NCI-H1694 (cell line): ENCODE measurements at places on chromosomes 6 and 20.

- no peak for DNase-seq
Measured at GRCh38 chr6:13251242-13251641, 77.1 kb downstream of the TBC1D7 start.

- no peak for DNase-seq
Measured at GRCh38 chr6:99165838-99166237, 183.6 kb downstream of the FAXC start.

DNA sequence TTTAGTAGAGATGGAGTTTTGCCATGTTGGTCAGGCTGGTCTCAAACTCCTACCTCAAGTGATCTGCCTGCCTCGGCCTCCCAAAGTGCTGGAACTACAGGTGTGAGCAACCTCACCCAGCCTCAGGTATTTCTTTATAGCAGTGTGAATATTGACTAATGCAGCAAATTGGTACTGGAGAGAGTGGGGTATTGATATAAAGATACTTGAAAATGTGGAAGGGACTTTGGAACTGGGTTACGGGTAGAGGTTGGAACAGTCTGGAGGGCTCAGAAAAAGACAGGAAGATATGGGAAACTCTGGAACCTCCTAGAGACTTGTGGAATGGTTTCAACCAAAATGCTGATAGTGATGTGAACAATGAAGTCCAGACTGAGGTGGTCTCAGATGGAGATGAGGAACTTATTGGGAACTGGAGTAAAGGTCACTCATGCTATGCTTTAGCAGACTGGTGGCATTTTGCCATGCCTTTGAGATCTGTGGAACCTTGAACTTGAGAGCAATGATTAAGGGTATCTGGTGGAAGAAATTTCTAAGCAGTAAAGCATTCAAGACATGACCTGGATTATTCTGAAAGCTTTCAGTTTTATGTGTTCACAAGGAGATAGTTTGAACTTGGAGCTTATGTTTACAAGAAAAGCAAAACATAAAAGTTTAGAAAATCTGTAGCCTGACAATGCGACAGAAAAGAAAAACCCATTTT lies 127.2 kb downstream of the DTNBP1 start:
- DNase-seq: no peak

DNA sequence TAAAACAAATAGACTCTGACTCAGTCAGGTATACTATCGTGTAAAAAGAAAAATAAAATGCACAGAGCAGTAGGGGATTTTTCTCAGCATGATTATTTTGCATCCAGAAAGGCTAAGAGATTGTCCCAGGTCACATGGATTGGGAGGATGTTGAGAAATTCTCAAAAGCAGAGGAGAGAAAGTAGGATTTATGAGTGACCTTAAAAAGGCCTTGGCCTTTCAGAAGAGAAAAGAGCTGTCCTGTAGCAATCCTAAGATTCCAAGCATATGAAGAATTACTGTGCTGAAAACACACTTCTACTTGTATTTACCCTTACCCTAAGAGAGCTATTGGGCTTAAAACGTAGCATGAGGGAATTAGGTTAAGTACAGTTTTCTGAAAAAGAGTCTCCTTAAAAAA lies 149.7 kb upstream of the ENPP5 start:
- DNase-seq: no peak

GRCh38 chr6:141451511-141452353 lies 681.0 kb upstream of the GJE1 start:
- no peak for DNase-seq

DNA sequence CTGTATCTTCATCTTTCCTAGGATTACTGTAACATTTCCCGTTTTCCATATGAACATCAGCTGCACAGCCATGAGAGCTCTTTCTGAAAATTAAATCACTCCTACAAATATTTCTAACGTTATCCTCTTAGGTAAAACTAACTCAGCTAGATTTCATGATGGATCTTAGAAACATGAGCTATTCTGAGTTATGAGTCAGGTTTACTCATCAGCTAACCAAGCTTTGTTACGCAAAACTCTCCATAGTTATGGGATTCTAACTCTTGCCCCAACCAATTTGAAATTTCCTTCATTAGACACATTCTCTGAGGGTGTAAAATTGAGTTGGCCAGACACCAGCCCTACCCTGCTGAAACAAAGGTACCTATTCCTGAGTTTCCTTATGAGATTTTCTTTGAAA lies 14.0 kb downstream of the DEFB110 start:
- no peak for DNase-seq

DNA sequence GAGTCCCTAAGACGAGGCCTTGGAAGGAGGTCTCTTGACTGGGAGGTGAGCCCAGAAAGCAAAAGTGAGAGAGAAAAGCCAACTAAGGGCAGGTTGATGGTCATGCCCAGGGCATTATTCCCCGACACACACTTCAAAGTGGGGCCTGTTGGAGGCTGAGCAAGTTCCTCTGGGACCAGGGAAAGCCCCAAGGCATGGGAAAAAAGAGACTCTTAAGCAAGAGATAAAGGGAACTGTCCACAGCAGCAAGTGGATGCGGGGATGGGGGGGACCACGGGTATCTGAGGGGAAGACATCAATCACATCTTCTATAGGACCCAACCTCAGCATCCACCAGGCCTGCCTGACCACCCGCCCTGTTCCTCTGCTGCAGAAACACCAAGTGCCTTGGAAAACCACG lies 119.9 kb upstream of the MAFB start:
- DNase-seq: no peak

DNA sequence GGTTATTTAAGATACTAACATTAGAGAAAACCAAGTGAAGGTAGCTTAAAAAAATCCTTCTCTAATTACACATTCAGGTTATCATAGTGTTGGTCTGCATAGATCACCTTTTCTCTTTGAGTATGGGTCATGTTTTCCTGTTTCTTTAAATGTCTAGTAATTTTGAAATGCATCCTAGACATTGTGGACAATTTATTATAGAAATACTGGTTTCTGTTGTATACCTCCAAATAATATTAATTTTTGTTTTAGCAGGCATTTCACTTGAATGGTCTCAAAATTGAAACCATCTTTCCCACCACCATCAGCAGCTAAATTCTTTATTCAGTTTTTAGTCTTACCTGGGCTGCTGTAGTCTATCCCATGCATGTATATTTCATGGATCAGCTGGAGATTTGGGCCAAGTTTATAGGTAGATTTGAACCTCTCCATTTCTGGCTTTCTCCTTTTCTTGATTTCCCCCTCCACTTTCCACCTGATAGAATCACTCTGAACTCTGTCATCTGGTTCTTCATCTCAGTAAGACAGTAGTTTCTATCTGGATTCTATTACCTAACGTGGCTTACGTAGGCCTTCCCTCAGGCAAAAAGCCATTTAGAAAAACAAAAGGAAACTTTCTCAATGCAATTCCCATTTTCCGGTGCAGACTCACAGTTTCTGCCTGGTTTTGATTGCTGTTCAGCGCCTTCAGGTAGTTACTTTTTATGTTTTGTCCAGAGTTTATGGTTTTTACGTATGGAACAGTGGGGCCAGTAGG lies 52.3 kb downstream of the ZFAND3 start:
- no peak for DNase-seq

DNA sequence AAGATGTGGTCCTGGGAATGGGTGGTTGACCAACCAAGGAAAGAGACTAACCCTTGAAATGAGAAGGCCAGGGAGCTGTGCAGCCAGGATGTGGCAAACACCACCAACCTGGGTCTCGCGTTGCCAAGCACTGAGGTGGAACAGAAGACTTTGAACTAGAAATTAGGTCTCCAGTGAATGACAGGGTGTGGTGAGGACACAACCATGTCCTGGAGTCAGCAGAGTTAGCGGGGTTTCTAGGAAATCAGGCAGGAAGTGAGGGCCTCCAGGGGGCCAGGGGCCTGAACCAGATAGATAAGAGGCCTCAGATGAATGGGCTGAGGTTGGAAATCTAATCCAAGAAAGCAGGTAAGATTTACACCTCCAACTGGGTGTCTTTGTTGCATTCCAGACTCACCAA lies 353.3 kb upstream of the ARID1B start:
- DNase-seq: no peak

DNA sequence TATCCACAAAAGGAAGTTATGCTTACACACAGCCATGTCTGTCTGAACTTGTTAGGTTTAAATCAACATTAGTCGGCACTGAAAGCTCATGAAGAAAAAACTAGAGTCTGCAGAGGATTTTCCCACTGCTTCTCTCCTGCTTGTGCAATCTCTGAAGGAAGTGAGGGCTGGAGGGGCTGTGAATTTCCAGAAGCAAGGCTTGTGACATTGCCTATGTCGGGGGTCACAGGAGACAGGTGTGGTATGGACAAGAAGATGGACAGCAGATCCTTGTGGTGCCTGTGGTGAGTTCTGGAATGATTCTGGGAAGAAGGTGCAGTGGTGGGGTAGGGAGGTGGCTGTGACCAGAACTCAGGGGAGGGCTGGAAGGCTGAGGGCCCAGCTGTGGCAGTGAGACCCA lies 84.3 kb upstream of the TRAF3IP2 start:
- DNase-seq: no peak

DNA sequence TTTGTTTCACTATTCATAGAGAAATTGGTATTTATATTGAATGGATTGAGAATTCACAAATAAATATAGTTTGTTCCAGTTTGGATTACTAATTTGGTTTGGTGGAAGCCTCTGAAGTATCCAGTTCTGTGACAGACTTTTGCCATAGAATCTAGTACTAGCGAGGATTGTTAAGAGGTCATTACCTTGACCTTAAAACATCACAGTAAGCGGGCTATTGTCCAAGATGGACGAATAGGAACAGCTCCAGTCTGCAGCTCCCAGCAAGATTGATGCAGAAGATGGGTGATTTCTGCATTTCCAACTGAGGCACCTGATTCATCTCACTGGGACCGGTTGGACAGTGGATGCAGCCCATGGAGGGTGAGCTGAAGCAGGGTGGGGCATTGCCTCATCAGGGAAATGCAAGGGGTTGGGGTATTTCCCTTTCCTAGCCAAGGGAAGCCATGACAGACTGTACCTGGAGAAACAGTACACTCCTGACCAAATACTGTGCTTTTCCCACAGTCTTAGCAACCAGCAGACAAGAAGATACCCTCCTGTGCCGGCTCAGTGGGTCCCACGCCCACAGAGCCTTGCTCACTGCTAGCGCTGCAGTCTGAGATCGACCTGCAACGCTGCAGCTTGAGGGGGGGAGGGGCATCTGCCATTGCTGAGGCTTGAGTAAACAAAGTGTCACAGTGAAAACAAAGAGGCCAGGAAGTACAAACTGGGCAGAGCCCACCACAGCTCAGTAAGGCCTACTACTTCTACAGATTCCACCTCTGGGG lies 66.4 kb upstream of the NEDD9 start:
- no peak for DNase-seq

DNA sequence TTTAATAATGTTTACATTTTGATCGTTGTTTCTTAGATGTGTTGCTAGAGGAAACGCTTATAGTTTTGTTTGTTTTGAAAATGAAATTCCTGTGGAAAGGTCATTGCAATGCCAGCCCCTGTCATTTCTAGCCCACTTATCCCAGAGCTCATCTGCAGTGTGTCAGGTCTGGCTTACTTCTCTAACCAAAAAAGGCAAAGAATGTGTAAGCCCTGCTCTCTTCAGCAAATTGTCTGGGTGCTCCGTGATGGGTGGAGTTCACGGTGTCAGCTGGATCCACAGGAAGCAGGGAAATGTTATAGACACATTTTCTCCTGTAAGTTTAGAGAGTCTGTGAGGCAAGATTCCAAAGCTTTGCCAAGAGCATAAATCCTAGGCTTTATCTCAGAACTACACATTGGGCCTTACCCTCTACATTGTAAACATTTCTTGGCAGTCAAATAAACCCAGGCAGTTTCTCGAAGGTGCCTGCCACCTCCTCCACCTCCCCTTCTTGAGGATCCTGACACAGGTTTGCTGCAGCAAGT lies 50.9 kb downstream of the RPRD1B start:
- DNase-seq: no peak

DNA sequence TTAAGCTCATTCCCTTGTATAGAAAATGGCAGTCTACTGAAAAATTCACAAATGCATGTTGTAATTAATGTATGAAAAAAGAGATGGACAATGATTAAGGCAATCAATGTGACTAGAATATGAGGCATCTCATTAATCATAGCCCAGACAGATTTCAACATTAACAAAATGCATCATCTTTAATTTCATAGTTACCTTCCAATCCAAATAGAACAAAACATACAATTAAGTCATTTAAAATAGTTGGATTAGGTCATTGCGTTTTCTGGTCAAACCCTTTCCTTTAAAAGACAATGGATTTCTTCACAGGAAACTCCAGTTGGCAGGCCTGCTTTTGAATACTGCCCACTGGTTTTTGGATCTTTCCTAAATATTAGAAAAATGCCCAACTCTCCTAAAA lies 203.9 kb downstream of the HAO1 start:
- DNase-seq: no peak

GRCh38 chr6:149007846-149008245 lies 261.0 kb downstream of the UST start:
- no peak for DNase-seq

DNA sequence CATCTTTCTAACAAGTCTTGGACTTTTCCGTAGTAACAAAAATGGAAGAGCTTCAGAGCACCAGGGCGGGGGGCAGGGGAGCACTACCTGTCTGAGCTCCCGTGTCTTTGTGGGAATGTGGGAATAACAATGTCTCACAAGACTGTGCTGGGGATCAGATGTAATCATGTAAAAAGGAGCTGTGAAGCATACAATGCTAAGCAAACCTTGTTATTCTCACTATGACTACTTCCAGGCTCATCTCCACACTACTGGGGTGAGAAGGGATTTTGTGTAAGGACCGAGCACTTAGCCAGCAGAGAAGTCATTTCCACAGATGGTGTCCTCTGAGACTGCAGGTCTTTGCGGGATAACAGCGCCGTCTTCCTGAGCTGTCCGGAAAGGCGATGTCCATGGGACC lies 27.1 kb downstream of the PRR18 start:
- no peak for DNase-seq

DNA sequence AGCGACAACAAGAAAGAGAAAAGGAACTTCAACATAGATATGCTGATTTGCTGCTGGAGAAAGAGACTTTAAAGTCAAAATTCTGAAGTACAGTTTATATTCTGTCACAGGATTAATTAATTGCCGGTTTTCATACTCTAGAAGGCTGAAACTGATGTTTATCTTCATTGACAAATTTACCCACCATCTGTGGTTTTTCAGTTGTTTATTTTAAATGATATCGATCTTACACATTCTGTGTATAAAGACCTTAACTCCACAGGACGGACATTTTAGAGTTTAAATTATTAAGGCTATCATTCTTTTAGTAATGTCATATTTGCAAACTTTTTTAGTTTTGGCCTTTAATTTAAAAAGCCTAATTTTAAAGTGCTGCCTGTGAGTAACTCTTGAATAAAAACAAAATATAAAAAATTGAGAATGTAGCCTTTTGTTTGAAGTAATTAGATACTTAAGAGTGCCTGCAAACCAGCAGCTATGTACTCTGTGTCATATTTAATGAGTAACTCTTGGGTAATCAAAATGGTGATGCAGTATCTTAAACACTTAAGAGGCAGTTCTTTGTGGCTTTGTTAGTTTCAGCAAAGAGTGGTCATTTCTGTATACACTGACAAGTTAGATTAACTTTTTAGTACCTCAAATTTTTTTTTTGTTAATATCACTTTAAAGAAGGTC lies 59.3 kb downstream of the CDC5L start:
- DNase-seq: no peak

- DNase-seq: no peak
Measured at GRCh38 chr20:54085910-54086309, 15.5 kb upstream of the BCAS1 start.
